IPS DF 19.7 (cell line): ENCODE measurements at places on chromosomes 2 and 18.

DNA sequence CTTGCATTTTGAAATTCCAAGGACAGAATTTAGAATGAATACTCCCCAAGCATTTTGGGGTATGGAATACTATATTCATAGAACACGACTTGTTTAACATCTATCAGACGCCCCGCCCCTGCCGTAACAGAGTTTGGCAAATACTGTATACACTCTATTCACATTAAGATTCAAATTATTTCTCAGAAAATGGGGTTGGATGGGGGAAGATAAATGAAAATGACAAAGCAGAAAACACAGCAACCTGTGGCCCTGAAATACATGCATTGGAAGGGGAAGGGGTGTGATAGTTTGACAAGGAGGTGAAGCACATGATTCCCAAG is 634.6 kb upstream of the SLC39A10 start:
- no peak for DNase-seq

DNA sequence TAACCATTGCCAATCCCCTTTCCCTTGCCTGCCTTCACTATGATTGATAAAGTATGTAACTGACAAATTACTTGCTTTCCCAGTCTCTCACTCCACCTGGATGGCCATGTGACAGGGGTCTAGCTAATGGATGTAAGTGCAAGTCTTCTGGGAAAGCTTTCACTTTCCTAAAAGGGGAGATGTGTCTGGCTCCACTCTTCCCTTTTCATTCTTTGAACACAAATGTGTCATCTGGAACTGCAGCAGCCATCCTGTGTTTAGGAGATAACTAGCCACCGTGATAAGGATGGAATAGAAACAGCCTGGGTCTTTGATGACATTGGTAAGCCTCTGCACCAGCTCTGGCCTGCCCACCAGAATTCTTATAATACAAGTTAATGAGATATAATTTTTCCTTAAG is 38.2 kb downstream of the SNRPD1 start:
- no peak for DNase-seq

DNA sequence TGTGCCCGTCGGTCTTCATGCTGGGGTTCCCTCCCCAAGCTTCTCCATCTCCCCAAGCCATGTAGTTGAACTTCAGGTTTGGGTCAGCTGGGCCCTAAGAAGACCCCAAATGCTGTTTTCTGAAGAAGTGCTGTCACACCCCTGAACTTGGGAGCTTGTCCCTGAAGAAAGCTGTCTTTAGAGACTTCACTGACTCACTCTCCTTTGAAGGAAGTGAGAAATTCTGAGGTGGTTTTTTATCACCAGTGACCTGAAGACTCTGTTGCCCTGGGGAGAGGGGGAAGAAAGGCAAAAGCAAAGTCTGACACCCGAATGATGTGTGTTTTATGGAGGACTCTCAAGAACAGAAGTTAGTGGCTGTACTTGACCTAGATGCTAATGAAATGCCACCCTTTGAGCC is 83.6 kb upstream of the BCL2L11 start:
- no peak for DNase-seq

GRCh38 chr2:5473635-5474034 is 218.5 kb upstream of the SOX11 start:
- no peak for DNase-seq

DNA sequence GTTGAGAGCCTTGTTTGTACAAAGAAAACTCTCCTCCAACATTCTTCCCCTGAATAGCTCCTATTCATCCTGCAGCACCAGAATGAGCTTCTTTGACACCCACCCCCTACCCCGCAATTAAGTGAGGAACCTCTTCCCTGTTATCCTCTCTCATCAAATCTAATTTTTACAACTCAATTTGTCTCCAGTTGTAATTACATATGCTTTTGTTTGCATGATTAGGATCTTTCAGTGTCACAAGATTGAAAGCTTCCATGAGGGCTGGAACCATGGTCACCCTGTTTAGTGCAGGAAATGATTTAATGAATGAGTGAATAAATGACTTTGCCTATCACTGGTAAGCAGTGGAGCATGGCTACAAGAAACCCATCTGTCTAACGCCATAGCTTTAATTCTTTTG is 334.6 kb upstream of the KLHL29 start:
- DNase-seq = no peak

DNA sequence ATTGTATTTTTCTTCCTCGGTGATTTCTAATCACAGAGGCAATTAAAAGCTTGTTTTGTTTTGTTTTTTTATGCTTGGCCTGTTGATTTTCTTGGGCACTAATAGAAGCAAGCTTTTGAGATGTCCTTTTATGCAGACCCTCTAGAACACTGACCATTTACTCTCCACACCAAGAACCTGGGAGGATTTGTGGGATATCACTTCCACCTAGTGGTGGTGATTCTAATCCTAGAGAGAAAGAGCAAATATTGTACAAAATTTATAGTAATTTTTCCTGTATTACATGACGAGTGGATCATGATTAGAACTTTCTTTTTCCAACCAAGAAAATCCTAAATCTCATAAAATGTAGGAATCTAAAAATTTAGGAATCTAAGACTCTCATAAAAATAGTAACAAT is 23.4 kb downstream of the NEMP2 start:
- no peak for DNase-seq

DNA sequence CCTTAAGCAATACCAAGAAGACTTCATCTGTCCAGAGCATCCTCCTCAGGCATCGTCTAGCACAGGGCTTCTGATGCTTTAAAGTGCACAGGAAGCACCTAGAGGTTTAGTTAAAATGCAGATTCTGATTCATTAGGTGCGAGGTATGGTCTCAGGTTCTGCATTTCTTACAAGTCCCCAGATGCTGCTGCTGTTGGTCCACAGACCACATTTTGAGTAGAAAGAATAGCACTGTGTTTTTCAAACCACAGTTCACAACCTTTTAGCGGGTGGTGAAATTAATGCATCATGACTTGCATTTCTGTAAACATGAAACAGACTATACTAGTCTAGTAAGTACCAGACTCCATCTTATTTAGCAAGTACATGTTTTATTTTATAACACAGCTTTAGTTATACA is 134.6 kb downstream of the TMEFF2 start:
- no peak for DNase-seq

- DNase-seq = no peak
Observed at GRCh38 chr2:68800027-68800401, 65.4 kb downstream of the ARHGAP25 start.

GRCh38 chr2:137706786-137707613 is 257.3 kb upstream of the HNMT start:
- DNase-seq = no peak

DNA sequence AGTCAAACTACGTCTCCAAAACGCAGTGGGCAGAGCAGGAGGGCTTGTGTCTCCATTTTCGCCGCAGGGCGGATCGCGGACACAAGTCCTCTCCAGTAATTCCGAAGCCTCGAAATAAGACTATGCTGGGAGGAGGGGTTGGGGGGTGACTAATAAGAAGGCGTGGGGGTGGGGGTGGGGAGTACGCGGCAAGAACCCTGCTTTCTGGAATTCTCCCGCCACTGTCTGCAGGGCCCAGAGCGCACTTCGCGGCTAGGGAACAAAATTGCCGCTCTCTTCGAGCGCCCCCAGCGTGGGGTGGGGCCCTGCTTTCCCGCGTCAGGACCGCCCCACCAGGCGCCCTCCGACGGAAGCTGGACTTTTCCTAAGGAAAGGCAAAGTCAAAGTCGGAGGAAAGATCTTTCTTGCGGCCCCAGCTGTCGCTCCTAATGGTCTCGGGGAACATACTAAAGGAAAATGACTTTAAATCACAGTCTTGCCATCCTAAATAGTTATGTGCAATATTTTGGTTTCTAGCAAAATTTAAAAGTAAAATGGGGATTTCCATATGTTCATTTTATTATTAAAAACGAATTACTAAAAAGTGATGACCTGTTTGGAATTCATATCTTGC is 11.9 kb downstream of the NR4A2 start:
- DNase-seq = no peak

GRCh38 chr2:207692206-207693065 is 19.0 kb upstream of the CCNYL1 start:
- DNase-seq = no peak

DNA sequence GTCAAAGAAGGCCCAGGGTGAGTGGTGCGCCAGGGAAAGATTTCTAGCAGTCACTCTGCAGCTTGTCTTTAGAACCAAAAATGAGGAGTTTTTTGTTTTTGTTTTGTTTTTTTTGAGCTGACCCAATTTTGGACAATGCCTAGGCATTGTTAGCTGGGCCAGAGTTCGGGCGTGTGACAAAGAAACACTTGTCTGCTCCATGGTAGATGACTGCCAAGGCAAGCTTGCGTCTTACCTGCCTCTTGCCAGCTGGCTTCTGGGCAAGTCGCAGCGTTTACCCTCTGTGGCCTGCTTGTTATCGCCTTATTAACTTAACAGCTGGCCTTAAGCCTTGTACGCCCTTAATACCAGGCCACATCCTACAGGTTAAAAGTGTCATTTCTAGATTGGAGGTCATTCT is 114.3 kb downstream of the GALNT1 start:
- no peak for DNase-seq

GRCh38 chr2:20027705-20028434 is 15.4 kb upstream of the MATN3 start:
- no peak for DNase-seq

DNA sequence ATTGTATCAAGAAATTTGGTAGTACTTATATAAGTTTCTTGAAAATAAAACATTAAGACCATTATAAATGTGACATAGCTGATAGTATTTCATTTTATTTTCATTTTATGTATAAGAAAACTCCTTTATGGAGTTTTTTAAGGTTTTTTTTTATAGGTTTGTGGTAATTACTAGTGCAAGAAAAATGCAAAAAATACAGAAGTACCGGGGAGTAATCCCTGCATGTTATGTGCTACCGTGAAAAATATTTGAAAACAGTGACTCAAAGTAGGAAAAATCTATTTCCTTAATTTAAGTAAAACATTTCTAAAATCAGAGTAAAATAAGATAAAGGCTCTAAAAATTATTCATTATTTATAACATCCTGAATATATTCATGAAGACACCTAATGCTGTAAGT is 21.6 kb downstream of the ZSWIM2 start:
- DNase-seq = no peak
